ENCODE measurements at places on chromosomes 3 and 15.

GRCh38 chr3:111915905-111916304 is 56.8 kb downstream of the PHLDB2 start:
- H3K27me3 ChIP-seq, result peaks cover 2% of the 10 kb centered on the region
- no peak overlapping the region for H3K4me3 ChIP-seq
- peaks cover 18% of the 10 kb centered on the region for H3K36me3 ChIP-seq
- peaks cover 35% of the 10 kb centered on the region for H3K4me1 ChIP-seq

GRCh38 chr3:39513791-39514369 is 46.4 kb downstream of the MOBP start:
- no peak overlapping the region for H3K4me3 ChIP-seq
- no peaks in the 10 kb centered on the region for H3K36me3 ChIP-seq
- no peak for DNase-seq
- no peaks in the 10 kb centered on the region for H3K4me1 ChIP-seq

DNA sequence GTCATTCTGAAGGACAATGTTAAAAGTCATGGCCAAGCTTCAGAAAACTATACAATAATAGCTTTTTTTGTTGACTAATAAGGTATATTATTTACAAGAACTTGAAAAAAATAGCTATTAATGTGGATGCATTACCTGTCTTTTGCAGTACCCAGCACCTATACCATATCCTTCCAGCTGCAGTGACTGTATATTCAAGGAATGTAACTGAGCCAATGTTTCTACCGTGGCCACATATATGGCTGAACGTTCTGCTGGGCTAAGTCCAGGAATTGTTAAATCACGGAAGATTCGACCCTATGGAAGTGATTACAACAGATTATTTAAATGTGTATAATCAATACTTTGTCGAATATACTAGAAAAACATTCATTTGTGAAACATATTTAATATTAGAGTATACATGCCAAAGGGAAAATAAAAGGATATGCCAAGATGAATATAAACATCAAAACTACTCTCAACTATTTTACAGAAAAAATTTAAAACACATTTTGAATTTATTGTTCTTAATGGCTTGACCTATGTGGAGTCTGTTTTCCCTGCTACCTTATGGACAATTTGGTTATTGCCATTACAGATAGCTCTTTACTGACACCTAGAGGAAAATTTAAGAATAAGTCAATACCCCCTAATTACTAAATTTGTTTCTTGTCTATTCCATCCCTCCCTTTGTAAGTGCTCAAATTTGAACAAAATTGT is 17.6 kb downstream of the ACAD11 start:
- no peak for DNase-seq
- peaks cover 12% of the 10 kb centered on the region for H3K36me3 ChIP-seq
- peaks cover 22% of the 10 kb centered on the region for H3K4me1 ChIP-seq
- H3K4me3 ChIP-seq, result no peak overlapping the region
- no peaks in the 10 kb centered on the region for H3K27me3 ChIP-seq

DNA sequence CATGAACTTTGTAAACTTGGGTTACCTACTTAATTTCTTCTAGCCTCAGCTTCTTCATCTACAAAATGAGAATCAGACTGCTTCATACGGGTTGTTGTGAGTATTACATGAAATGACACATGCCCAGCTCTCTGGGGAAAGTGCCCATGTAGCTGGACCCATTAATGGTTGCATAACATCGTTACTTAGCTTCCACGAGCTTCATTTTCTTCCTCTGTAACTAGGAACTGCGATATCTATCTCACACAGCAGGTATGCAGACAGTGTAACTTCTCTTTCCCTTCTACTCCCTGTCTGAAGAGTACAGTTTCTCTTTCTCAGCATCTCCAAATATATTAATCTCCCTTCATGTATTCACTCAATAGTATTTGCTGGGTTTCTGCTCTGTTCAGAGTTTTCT is 37.9 kb upstream of the DLG1 start:
- DNase-seq, result no peak
- H3K4me3 ChIP-seq, result no peak overlapping the region
- H3K27ac ChIP-seq, result no peak overlapping the region
- H3K4me1 ChIP-seq, result peaks cover 10% of the 10 kb centered on the region

GRCh38 chr3:123372686-123373473 is 76.0 kb downstream of the ADCY5 start:
- H3K27me3 ChIP-seq, result peaks cover 6% of the 10 kb centered on the region
- DNase-seq, result no peak
- no peaks in the 10 kb centered on the region for H3K36me3 ChIP-seq
- no peak overlapping the region for H3K27ac ChIP-seq

DNA sequence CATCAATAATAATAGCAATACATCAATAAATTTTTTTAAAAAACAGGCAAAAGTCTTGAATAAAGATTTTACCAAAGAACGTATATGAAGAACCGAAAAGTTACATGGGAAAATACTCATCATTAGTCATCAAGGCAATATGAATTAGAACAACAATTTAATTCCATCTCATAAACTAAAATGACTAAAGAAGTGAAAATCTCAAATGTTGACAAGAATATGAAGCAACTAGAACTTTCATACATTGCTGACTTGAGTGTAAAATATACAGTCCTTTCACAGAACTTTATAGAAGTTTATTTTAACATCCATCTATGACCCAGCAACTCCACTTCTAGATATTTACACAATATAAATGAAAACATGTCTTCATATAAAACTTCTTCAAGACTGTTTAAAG is 35.3 kb upstream of the ABHD10 start:
- H3K4me1 ChIP-seq, result peaks cover 6% of the 10 kb centered on the region
- H3K4me3 ChIP-seq, result no peak overlapping the region
- H3K27ac ChIP-seq, result no peak overlapping the region

- H3K4me1 ChIP-seq, result no peaks in the 10 kb centered on the region
- no peak for DNase-seq
- no peaks in the 10 kb centered on the region for H3K36me3 ChIP-seq
- no peak overlapping the region for H3K4me3 ChIP-seq
These were observed 90.6 kb downstream of the CACNA1D start for GRCh38 chr3:53585049-53585448.

DNA sequence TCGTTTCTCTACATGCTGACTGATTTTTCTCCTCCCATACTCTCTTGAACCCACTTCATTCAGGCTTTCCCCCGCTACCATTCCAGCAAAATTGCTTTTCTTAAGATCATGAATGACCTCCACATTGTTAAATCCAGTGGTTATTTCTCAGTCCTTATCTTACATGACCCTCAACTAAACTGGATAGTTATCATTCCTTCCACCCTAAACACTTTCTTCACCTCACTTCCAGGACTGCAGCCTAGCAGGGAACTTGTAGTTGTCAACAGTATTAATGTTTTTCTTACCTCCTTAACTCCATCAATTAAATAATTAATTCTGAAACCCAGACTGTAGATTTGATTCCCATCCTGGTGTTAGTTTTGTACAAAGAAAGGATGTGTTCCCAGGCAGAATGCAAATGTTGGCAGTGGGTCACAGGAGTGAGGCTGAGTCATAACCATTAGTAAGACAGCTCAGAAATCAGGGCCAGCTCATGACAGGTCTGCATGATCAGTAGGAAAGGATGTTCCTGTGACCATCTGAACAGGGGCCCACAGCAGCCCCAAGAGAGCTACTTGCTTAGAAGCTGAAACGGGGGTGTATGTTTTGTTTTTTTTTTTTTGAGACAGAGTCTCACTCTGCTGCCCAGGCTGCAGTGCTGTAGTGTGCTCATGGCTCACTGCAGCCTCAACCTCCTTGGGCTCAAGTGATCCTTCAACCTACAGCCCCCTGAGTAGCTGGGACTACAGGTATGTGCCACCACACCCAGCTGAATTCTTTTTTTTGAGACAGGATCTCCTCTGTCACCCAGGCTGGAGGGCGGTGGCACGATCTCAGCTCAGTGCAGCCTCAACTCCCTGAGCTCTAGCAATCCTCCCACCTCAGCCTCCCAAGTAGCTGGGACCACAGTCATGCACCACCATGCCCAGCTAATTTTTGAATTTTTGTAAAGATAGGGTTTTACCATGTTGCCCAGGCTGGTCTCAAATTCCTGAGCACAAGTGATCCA is 9.1 kb downstream of the BCL2L10 start:
- no peak overlapping the region for H3K27ac ChIP-seq
- H3K4me3 ChIP-seq, result no peak overlapping the region
- H3K4me1 ChIP-seq, result peaks cover 2% of the 10 kb centered on the region
- H3K27me3 ChIP-seq, result peaks cover 2% of the 10 kb centered on the region
- no peaks in the 10 kb centered on the region for H3K36me3 ChIP-seq

GRCh38 chr15:41333026-41333562 is 413 bp downstream of the NUSAP1 start:
- H3K4me3 ChIP-seq, result peak overlapping the region; percentile 100
- peaks cover 2% of the 10 kb centered on the region for H3K4me1 ChIP-seq
- H3K27ac ChIP-seq, result peak overlapping the region; percentile 62
- H3K27me3 ChIP-seq, result peaks cover 4% of the 10 kb centered on the region
- DNase-seq, result no peak

- H3K36me3 ChIP-seq, result no peaks in the 10 kb centered on the region
- no peak overlapping the region for H3K4me3 ChIP-seq
- peaks cover 3% of the 10 kb centered on the region for H3K4me1 ChIP-seq
- no peak overlapping the region for H3K27ac ChIP-seq
These were observed 22.6 kb upstream of the CACNA2D2 start for GRCh38 chr3:50525987-50526386.

DNA sequence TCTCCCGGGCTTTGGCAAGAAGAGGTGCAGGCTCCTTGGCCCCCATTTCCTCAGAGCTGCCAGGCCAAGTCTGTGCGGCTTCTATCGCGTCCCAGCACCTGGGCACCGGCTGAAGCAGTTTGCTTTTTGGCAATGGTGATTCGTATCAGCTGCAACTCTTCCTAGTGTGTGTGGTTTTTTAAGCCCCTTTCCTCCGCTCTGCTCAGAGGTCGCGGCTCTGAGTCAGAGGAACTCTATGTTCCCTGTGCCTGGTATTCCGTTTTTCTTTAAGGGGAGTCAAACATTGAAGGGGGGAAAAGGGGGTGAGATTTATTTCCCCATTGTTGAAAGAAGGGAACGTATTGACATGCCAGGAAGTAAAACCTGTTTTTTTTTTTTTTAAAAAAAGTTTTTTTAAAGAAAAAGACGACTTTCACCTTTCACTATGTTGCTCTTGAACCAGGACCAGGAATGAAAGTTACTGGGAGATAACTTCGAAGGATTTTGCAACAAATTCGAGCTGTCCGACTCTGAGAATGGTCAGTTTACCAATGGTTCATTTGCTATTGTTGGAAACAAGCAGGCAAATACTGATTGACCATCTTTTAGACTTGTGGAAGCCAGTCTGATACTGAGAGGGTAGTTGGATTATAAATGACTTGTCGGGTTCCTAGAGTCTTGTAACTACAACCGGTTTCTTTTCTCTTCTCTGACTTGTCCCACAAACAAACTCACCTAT is 1.1 kb downstream of the ARMC8 start:
- H3K36me3 ChIP-seq, result no peaks in the 10 kb centered on the region
- peaks cover 7% of the 10 kb centered on the region for H3K4me1 ChIP-seq
- peaks cover 3% of the 10 kb centered on the region for H3K27me3 ChIP-seq

GRCh38 chr3:107977221-107978130 is 113.4 kb downstream of the CD47 start:
- H3K27ac ChIP-seq, result no peak overlapping the region
- DNase-seq, result no peak
- no peaks in the 10 kb centered on the region for H3K36me3 ChIP-seq
- H3K27me3 ChIP-seq, result peaks cover 4% of the 10 kb centered on the region

DNA sequence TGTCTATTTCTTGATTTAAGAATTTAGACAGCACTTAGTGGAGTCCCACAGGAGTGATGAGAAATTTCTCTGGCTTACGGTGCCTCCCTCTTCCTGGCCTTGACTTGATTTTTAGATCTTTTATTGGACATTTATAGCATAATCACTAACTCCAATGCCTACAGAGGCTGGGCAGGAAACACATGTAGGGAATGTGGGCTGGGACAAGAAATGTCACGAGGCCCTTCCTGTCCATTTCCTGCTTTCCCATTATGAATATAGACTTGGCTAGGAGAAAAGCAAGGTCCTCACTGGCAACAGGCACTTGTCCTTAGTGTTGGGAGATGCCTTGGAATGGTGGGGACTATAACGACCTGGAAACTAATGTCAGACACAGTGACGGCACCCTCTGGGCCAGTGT is 100.3 kb downstream of the MYLK start:
- DNase-seq, result no peak
- no peak overlapping the region for H3K4me3 ChIP-seq
- no peaks in the 10 kb centered on the region for H3K27me3 ChIP-seq

- no peak overlapping the region for H3K4me3 ChIP-seq
- no peak for DNase-seq
- H3K36me3 ChIP-seq, result no peaks in the 10 kb centered on the region
These were observed 49.4 kb downstream of the RBMS3 start for GRCh38 chr3:29329986-29330890.

DNA sequence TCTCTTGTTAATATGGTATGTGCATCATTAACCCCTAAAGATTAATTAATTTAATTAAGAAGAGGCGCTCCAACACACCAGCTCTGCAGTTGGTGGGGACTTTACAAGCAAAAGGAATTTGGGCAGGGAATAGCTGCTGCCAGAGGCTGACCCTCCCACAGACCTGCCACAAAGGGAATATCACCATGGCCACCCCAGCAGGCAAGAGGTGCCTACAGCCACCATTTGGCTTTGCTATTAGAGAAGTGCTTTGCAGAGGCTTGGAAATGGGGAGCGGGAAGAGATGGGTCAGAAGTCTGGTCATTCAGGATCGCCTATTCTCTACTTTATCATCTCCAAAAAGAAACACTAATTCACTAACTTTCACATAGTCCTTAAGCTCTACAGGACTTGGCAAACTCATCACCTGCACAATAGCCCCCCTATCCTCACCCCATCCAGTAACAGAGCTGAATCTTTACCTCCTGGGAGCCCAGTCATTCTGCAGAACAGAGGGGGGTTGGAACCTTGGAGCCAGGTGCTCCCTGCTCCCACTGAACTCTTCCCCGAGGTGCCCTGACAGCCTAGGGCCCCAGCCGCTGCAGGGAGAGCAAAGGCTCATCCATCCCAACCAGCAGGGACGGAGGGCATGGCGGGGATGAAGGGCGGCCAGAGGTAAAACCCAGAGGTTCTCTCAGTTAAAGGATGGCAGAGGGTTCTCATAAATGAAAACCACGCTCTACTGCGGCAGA is 29.7 kb downstream of the LRIG1 start:
- H3K27ac ChIP-seq, result no peak overlapping the region
- peaks cover 4% of the 10 kb centered on the region for H3K4me1 ChIP-seq
- H3K27me3 ChIP-seq, result no peaks in the 10 kb centered on the region
- H3K36me3 ChIP-seq, result peaks cover 3% of the 10 kb centered on the region
- DNase-seq, result no peak

GRCh38 chr15:35674873-35675781 is 129.2 kb upstream of the DPH6 start:
- H3K4me3 ChIP-seq, result no peak overlapping the region
- peaks cover 3% of the 10 kb centered on the region for H3K27me3 ChIP-seq
- no peaks in the 10 kb centered on the region for H3K36me3 ChIP-seq
- H3K27ac ChIP-seq, result peak overlapping the region; percentile 72
- no peak for DNase-seq
- H3K4me1 ChIP-seq, result peaks cover 36% of the 10 kb centered on the region

DNA sequence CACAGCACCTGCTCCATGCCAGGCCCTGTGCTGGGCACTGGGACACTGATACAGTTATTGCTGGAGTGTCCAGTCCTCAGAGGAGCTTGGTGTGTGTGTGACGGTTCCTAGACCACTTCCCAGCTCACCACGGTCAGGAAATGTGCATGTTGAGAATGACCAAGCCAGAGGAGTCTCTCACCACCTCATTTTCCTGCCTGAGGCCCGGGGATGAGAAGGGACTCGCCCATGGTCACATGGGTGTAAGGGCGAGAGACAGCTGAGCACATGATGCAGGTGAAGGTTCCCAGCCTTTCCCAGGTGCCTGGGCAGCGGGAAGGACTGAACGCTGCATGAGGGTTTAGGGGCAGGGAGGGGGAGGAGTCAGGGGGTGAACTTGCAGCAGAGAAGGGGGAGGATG is 180.9 kb upstream of the TLE3 start:
- H3K36me3 ChIP-seq, result no peaks in the 10 kb centered on the region
- H3K27ac ChIP-seq, result no peak overlapping the region
- DNase-seq, result no peak
- H3K4me3 ChIP-seq, result no peak overlapping the region
- H3K4me1 ChIP-seq, result no peaks in the 10 kb centered on the region
